NB4 (cell line): ENCODE measurements at places on chromosomes 12 and 14.

DNA sequence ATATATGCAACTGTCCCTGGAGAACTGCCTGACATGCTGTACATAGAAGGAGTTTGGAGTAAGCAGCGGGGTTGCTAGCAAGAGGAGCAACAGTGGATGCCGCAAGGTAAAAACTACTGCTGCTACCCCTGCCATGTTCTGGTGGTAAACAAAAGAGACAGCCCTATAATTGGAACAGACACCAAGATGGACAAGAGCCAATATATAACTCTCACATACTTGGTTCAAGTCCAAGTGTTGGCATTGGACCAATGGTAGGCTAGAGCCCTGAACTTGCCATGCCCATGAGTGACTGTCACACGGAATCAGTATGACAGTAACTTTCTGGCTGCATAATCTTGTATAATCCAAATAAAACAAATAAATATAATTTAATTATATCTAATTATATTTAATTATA lies 13.7 kb downstream of the ATXN7L3B start:
- DNase-seq = no peak

DNA sequence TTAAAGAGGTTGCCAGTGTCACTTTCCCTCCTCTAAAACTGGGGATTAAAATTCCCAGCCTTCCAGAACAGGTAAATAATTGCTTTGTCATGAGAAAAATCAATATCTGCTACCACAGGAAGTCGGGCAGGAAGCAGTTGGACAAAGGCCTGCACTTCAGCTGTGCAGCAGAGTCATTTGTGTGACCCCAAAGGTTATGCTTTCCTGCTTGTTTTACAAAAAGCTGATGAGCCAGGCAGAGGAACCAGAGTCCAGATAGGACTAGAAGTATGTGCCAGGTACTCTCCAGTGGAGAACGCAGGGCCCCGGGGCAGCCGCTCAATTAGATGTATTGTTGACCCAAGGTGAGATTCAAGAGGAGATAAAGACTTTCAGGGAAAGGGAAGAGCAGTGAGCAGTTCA lies 117.1 kb upstream of the FRMD6 start:
- no peak for DNase-seq

DNA sequence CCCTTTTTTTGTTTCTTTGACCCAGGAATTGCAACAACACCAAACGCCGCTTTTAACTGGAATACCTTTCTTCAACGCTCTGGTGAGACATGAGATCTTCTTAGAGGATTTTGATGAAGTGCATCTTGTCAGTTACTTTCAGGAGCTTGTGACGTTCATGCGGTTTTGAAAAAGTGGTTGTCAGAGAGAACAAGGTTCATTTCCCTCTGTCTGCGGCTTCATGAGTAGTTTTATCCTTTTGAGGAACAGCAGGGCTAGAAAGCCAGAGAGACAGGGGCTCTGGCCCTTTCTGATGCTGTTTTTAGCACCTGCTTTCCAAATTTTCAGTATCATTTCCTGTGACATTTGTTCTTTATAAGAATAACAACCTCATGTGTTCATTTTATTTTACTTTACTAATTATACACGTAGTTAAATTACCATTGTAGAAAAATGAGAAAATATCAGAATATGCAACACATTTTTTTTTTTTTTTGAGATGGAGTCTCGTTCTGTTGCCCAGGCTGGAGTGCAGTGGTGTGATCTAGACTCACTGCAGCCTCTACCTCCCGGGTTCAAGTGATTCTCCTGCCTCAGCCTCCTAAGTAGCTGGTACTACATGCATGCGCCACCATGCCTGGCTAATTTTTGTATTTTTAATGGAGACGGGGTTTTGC lies 61.8 kb downstream of the GLT1D1 start:
- peak; percentile 58 for DNase-seq

GRCh38 chr12:115798309-115798917 lies 479.1 kb downstream of the MED13L start:
- DNase-seq = no peak

GRCh38 chr12:53193985-53194716 lies 12.9 kb downstream of the ITGB7 start:
- no peak for DNase-seq

DNA sequence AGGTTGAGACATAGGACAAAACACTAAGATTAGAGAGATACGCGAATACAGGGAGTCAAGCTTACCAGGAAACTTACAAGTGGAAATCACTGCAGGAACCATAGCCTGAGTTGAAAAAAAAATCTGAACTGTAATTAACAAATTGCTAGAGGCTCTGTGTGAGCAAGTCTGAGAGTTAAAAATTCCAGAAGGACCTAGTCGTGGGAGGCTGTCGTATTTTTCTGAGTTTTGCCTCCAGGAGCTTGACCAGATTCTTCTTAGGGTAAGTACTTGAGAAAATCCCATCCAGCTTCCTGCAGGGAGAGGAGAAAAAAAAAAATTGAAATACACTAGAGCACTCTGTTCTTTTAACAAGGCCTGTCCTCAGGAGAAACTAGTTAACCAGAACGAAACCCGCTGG lies 22.7 kb downstream of the DIO2 start:
- no peak for DNase-seq

DNA sequence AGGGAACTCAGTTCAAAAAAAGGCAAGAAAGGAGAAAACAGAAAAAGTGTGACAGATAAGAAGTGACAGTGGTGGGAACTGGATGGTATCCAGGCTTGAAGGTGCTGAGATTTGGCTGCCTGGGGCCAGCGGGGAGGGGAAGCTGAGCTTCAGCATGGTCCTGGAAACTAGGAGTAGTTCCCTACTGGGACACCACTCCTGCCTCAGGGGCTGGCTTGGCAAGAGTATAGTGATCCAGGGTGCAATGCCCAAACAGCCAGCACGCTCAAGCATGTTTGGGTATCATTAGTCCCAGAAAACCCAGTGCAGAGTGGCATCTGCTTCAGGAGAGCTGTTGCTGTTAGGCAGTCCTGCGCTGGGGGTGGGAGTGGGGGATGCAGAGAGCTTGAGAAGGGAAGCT lies 49.5 kb upstream of the KTN1 start:
- DNase-seq = no peak

DNA sequence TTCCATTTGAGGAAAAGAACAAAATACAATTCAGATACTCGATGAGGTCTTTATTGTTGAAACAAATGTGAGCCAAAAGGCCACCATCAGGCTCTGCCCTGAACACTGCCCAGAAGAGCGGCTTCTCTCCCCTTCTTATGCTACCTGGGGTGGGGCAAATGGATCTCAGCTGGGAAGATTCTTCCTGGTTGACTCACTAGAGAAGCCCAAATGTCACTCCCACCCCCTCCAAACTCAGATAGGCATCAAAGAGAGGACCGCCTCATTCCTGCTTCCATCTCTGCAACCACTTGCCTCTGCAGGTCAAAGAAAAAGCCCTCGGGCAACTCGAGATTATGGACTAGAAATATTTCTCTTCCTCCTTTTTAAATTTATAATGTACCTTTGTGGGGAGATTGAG lies 55.8 kb downstream of the TBX3 start:
- no peak for DNase-seq

- no peak for DNase-seq
Measured at GRCh38 chr12:89101440-89101839, 250.9 kb downstream of the DUSP6 start.
